SHP77 (cell line): ENCODE measurements at places on chromosomes 5 and 9.

- no peak for DNase-seq
Observed at GRCh38 chr5:153520952-153521351, 30.5 kb downstream of the GRIA1 start.

GRCh38 chr5:131064669-131065371, 100.2 kb downstream of the HINT1 start:
- no peak for DNase-seq

GRCh38 chr5:78361631-78361993, 1.2 kb downstream of the SCAMP1 start:
- DNase-seq, result no peak

GRCh38 chr9:136267261-136268111, 21.9 kb upstream of the QSOX2 start:
- DNase-seq, result no peak

DNA sequence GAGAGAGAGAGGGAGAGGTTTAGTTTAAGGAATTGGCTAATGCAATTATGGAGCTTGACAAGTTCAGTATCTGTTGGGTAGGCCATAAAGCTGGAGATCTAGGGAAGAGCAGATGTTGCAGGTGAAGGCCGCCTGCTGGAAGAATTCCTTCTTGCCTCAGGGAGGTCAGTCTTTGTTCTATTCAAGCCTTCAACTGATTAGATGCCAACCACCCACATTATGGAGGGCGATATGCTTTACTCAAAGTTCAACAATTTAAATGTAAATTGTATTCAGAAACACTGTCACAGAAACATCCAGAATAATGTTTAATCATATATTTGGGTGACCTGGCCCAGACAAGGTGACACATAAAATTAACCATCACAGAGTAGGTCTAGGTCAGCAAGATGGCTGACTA, 51.7 kb upstream of the SSBP2 start:
- DNase-seq, result no peak

GRCh38 chr9:35914301-35914807, 5.1 kb downstream of the SPAAR start:
- DNase-seq, result no peak

- no peak for DNase-seq
Observed at GRCh38 chr9:83182071-83182470, 119.1 kb upstream of the RASEF start.

GRCh38 chr9:95586326-95586725, 69.6 kb upstream of the PTCH1 start:
- no peak for DNase-seq

- DNase-seq, result no peak
Observed at GRCh38 chr9:8585036-8585435, 785.5 kb upstream of the DMAC1 start.

- DNase-seq, result no peak
Observed at GRCh38 chr9:98295824-98296223, 40.4 kb upstream of the TBC1D2 start.

- DNase-seq, result no peak
Observed at GRCh38 chr9:4787876-4788275, 4.9 kb upstream of the RCL1 start.

DNA sequence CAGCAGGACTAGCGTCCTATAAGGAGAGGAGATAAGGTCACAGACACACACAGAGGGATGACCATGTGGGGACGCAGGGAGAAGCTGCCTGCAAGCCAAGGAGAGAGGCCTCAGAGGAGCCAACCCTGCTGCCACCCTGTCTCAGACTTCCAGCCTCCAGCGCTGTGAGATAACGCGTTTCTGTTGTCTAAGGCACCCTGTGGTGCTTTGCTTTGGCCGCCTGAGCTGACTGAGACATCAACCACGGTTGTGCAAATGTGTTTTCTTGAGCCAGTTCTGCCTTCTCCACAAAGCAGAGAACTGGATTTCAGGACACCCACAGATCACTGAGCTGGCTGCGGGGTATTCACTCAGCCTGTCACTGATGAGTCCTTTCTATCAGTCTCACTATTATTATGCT, 149.1 kb downstream of the NXNL2 start:
- DNase-seq, result no peak

DNA sequence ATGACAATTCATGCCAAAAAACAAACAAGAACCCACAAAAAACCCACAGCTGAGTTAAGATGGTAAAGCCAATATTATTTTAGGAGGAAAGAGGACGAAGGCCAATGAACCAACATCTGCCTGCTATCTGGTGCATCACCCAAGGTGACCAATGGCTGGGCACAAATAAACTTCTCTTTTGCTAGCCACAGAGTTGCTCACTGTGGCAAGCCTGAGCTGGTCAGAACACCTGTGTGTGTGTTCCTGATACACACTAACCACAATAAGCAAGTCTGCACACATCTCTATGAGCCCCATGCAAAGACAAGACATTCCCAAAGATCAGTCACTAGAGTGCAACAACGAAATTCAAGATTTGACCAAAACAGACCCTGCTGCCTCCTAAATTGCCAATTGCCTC, 63.1 kb downstream of the RNF38 start:
- no peak for DNase-seq

- DNase-seq, result peak; percentile 2
Observed at GRCh38 chr5:27682600-27682999, 644.2 kb upstream of the CDH9 start.

DNA sequence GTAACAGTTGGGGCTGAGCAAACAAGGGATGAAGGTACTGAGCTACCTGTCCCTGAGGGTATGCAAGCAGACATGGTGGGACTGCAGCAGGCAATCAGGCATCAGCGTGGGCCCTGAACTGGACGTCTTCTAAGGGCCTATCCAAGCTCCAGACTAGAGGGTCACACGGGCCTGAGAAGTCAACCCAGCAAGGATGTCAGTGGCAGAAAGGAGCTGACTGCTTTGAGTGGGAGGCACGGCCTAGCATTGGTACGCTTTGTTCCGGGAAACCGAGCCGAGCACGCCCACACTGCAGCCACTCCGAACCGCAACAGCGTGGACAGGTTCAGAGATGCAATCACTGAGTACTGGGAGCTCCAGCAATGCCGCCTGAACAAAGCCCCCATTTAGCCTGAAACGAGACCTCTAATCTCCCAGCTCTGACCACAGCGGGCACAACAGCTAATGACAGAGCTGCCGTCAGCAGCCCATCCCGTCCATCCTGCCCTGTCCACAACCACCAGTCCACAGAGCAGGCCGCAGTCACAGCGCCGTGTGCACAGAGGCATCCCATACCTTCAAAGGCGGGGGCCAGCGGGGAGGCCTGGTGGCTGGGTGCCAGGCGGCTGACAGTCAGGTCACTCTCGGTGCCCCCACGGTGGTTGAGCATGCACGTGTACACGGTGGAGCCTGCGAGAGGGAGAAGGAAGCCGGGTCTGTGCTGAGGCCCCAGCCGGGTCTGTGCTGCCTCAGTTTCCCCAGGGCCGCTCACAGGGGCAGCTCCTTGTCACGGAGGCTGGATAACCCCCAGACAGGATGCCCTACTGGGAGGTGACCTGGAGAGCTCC, 44.2 kb downstream of the SARDH start:
- no peak for DNase-seq

DNA sequence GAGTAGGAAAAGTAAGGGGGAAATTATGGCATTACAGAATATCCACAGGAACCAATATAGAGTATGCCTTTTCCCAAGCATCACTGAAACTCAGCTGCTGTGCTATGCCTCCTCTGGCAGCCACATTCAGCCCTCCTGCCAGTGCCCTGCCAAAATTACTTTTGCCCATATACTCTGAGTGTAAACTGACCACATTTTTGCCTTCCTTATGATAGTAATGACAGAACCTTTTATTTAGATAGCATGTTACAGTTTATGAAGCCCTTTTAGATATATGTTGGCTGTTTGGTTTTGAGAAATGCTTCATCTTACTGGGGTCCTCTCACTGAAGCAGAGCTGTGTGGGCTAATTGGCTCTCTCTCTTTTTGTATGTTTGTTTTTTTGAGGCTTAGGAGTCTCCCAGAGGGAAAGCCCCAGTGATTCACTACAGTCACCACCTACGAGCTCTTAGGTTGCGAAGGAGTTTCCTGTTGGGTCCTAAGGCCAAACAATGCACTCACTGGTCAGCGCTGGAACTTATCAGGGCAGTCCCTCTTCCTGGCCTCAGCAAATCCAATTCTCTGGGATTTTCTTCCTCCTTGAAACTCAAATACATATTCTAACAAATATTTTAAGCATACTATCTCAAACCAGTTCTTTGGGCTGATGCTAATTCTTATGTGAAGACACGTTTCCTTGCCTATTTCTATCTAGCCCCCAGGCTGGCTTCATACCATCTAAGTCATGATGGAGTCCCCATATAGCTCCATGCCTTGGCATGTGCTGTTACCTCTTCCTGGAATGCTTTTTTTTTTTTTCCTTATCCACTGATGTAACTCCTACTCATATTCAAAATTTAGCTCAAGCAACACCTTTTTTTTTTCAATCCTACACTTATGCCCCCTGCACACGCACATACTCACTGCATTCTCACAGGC, 3.7 kb downstream of the PHF24 start:
- DNase-seq, result no peak

GRCh38 chr9:34996905-34997279, 7.3 kb downstream of the DNAJB5 start:
- DNase-seq, result no peak

- DNase-seq, result no peak
Observed at GRCh38 chr9:122406070-122406890, 35.5 kb downstream of the PTGS1 start.

DNA sequence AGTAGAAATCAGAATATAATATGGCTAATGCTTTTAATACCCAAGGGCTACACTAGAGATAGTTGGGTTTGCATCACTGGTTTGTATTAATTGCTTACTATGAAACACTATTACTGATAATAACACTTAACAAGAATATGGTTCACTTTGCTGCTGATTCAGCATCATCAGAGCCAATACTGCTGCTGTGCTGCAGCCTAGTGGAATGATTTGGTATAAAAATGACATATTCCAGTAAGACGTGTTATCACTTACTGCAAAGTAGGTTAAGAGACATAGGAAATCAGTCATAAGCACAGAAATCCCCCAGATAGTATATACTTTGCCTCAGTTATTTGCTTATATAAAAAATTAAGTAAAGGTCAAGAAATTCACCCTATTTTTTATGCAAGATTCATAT, 2.8 kb downstream of the CDH10 start:
- DNase-seq, result peak; percentile 76

DNA sequence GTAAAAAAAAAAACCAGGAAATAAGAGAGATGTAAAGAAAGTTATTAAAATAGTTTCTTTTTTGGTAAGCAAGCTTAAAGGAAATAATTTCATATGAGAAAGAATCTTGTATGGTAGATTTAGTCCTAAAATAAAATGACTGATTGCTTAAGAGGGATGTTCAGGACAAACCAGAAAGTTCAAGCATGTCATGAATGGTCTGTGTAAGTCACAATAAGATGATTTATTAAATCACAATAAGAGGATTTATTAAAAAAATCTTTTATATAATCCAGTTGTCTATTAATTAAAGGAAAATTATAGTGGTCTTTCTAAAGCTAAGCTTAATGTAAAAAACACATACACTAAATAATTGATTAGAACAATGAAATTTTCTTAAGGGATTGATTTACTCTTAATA, 91.8 kb upstream of the OR13F1 start:
- no peak for DNase-seq

DNA sequence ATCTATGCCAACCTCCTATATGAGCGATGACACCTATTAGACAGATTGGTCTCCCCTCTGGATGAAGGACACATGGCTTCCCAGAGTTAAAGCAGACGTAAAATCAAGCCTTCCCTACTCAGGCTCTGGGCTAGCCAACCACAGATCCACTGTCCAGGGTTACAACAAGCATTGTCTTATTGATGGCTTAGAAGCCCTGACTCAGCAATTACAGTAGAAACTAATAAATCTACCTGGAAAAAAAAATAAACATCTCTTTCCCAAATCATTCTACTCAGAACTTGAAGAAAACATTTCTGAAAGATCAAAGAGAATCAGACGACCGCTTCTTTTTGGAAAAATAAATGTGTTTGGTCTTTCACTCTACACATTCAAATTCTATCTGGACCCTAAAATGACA, 189.3 kb downstream of the GLIS3 start:
- no peak for DNase-seq

DNA sequence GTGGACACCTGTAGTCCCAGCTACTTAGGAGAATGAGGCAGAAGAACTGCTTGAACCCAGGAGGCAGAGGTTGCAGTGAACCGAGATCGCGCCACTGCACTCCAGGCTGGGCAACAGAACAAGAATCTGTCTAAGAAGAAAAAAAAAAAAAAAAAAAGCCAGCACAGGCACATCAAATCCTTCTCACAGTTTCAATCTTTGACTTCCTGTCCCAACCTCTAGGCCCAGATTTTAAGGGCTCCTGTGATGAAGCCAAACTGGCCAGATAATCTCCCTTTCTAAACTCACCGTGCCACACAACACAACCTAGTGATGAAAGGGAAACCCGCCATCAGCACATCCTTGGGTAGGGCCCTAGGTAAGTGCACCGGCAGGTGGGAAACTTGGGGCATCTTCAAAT, 58.1 kb downstream of the ROR2 start:
- no peak for DNase-seq

- DNase-seq, result no peak
Observed at GRCh38 chr5:72046106-72046505, 61.2 kb upstream of the MAP1B start.

DNA sequence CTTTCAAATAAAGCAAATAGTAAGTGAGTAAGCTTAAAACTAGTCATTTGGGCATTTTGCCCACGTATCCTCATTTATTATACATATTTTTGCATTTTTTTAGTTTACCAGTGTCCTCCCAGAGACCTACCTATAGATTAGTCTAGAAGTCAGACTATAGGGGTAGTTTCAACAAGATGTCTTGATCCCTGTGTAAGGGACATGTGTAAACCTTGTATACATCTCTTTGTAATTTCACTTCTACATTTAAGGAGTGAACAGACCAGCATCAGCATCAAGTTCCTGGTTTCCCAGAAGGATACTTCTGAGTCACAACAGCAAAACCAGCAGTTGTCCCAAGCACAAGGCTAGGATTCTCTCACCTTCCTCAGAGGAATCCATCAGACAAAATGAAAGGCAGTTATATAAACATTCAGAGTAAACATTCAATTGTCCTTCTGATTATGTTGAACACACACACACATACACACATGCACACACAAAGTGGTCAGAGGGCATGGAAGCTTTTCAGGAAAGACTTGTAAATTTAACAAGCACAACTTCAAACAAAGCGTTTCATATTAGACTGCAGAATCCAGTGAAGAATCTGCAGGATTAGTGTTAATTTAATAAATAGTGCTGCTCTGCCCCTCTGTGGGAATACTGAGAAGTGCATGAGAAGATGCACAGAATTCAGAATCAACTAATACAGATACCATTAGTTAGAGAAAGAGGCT, 55.4 kb downstream of the HINT1 start:
- peak; percentile 53 for DNase-seq

- DNase-seq, result no peak
Observed at GRCh38 chr9:132729235-132729890, 59.1 kb downstream of the GTF3C4 start.

GRCh38 chr5:141686648-141687416, 4.8 kb upstream of the ARAP3 start:
- no peak for DNase-seq

- DNase-seq, result no peak
Observed at GRCh38 chr5:66553368-66553912, 42.8 kb upstream of the MAST4 start.

GRCh38 chr9:113164536-113165300, 13.9 kb downstream of the SLC31A2 start:
- no peak for DNase-seq
